ENCODE measurements at places on chromosomes 11 and 22.
A peak's percentile ranks its signal among the peaks of the same experiment; 100 is the strongest.

GRCh38 chr11:128694618-128695481 is 978 bp downstream of the FLI1 start:
- peaks cover 12% of the 10 kb centered on the region for H3K4me1 ChIP-seq
- H3K27me3 ChIP-seq: peaks cover 9% of the 10 kb centered on the region
- peak; percentile 64 for DNase-seq
- peak overlapping the region; percentile 75 for H3K27ac ChIP-seq
- H3K4me3 ChIP-seq: peak overlapping the region; percentile 74

GRCh38 chr11:128803011-128803410 is 64.1 kb downstream of the KCNJ1 start:
- H3K4me3 ChIP-seq: no peak overlapping the region
- no peak for DNase-seq
- H3K36me3 ChIP-seq: peaks cover 9% of the 10 kb centered on the region
- no peaks in the 10 kb centered on the region for H3K4me1 ChIP-seq
- H3K27ac ChIP-seq: no peak overlapping the region

DNA sequence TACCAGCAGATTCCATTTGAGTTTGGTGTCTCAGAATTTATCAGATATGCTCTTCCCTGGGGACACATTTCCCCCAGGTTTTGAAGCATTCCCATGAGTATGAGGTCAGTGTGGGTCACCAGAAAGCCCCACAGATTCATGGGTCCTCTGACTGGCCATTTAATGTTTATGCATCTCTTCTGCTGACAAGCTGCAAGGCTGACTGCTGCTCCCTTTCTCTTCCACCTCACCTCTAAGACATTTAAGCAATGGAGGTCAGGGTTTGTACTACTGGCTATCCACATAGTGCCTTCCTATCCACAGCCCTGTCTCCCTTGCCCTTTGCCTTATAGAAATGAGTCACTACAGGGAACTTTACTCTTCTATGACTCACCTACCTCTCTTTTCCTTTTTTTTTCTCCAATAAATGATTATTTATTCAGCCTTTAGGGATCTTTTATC is 106.0 kb upstream of the TIMP3 start:
- no peak for DNase-seq
- H3K4me3 ChIP-seq: no peak overlapping the region
- no peaks in the 10 kb centered on the region for H3K36me3 ChIP-seq
- no peak overlapping the region for H3K27ac ChIP-seq

DNA sequence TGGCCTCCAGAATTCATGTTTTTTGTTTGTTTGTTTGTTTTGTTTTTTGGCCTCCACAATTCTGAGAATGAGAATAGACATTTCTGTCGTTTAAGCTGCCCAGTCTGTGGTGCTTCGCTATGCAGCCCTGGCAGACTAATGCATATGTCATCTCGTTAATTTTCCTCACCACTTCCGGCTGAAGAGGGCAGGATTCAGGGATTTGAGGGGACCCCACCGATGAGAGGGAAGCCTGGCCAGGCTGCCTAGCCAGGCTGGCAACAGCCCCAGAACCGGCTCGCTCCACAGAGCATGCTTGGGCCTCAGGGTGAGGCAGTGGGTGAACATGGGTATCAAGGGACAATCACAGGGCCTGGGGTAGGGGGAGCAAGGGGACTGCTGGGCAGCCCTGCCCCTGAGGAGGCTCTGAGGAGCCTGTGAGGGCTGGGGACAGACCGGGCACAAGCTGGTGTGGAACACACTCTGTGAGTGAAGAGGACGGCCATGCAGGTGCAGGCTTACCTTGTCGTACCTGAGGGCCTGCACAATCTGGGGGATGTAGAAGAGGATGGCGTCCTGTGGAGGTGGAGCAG is 47.8 kb upstream of the SERPIND1 start:
- no peaks in the 10 kb centered on the region for H3K27me3 ChIP-seq
- no peak overlapping the region for H3K27ac ChIP-seq
- DNase-seq: no peak

GRCh38 chr22:26389125-26389524 is 39.9 kb upstream of the ASPHD2 start:
- no peaks in the 10 kb centered on the region for H3K27me3 ChIP-seq
- H3K36me3 ChIP-seq: no peaks in the 10 kb centered on the region
- DNase-seq: no peak
- no peaks in the 10 kb centered on the region for H3K4me1 ChIP-seq
- H3K4me3 ChIP-seq: no peak overlapping the region
- no peak overlapping the region for H3K27ac ChIP-seq

DNA sequence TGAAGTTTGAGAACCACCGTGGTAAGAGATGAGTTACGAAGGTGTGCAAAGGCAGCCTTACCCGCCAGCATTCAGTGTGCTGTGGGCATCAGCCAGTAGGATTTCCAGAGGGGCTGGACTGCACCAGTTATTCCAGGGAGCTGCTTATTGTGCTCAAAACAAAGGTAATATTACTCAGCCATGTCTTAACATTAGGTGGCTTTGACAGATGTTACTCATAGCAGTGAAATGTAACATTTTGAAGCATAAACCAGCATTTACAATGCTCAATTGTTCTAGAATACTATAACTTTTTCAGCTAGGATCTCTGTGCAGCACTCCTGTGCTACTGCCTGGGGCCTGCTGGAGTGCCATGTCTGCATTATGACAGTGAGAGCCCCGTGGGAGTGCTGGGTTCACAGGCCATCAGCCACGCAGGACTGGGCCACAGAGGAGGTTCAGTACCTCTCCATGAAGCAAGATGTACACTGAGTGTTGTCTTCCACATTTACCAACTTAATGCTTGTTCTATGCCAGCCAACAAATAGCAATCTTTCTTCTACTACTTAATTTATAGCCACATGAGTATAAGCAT is 238.1 kb downstream of the CADM1 start:
- H3K4me1 ChIP-seq: peaks cover 19% of the 10 kb centered on the region
- no peak overlapping the region for H3K4me3 ChIP-seq
- DNase-seq: no peak
- no peak overlapping the region for H3K27ac ChIP-seq
- H3K36me3 ChIP-seq: no peaks in the 10 kb centered on the region
- H3K27me3 ChIP-seq: no peaks in the 10 kb centered on the region

- no peaks in the 10 kb centered on the region for H3K36me3 ChIP-seq
- no peak for DNase-seq
- H3K27me3 ChIP-seq: no peaks in the 10 kb centered on the region
- H3K27ac ChIP-seq: peak overlapping the region; percentile 26
These were observed 29.8 kb downstream of the SGSM3 start for GRCh38 chr22:40400159-40400558.

- H3K4me3 ChIP-seq: no peak overlapping the region
- H3K27ac ChIP-seq: no peak overlapping the region
- no peaks in the 10 kb centered on the region for H3K27me3 ChIP-seq
- H3K4me1 ChIP-seq: no peaks in the 10 kb centered on the region
- no peak for DNase-seq
- peaks cover 3% of the 10 kb centered on the region for H3K36me3 ChIP-seq
These were observed 62.7 kb downstream of the DBX1 start for GRCh38 chr11:20097319-20098221.

DNA sequence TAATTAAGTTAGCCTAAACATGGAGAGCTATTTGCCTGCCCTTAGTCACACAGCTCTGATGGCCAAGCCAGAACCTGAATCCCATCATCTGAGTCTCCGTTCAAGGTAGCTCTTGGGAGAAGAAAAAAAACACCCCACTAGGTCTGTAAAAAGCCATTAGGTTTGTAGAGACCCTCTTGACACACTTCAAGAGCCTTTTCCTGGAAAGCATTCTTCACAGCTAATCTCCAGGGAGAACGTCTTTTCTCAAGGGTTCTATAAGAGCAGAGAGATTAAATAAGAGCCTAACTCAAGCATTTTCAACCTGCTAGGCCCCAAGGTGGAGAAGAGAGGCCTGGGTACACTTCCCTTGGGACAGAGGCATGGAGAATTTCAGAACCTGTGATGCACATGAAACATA is 61.6 kb upstream of the NAV2 start:
- DNase-seq: no peak
- H3K4me3 ChIP-seq: no peak overlapping the region
- no peaks in the 10 kb centered on the region for H3K36me3 ChIP-seq
- no peaks in the 10 kb centered on the region for H3K27me3 ChIP-seq
- no peaks in the 10 kb centered on the region for H3K4me1 ChIP-seq

- H3K27ac ChIP-seq: no peak overlapping the region
- no peak overlapping the region for H3K4me3 ChIP-seq
- H3K27me3 ChIP-seq: no peaks in the 10 kb centered on the region
- H3K36me3 ChIP-seq: no peaks in the 10 kb centered on the region
- no peaks in the 10 kb centered on the region for H3K4me1 ChIP-seq
These were observed 4.2 kb upstream of the OSM start for GRCh38 chr22:30270832-30271231.

GRCh38 chr22:44133901-44134571 is 46.7 kb upstream of the PARVG start:
- H3K27ac ChIP-seq: no peak overlapping the region
- no peaks in the 10 kb centered on the region for H3K27me3 ChIP-seq
- no peak overlapping the region for H3K4me3 ChIP-seq
- DNase-seq: peak; percentile 77

DNA sequence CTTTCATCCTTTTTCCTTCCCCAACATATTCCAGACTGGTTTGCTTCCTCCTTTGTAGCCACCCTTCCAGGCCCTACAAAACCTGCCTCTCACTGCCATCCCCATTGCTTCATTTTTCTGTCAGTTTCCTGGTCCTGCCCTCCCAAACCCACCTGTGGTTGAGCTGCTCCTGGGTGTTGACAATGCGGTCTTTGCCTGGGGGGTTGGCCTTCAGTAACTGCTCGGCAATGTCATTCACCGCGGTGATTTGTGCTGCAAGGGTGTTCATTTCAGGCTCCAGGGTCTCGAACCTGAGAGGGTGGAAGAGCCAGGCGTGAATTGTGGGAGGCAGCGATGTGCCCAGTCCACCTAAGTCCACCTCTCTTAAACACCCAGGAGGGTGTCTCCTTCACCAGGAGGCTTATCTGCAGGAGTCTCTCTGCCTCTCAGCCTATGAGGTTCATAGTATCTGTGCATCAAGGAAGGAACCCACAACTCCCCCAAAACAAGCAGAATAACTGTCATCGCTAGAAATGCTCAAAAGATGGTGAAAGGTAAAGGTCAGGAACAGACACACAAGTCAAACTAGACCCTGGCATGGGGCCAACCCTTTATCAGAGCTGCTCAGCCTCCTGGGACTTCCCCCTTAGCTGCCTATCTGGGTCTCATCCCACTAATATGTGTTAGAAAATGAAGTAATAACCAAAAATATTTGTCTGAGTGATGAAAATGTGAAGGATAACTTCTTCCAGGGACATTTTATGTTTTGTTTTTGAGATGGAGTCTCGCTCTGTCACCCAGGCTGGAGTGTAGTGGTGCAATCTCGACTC is 23.9 kb upstream of the RBM4B start:
- no peaks in the 10 kb centered on the region for H3K36me3 ChIP-seq
- H3K27ac ChIP-seq: no peak overlapping the region
- H3K4me1 ChIP-seq: no peaks in the 10 kb centered on the region
- H3K27me3 ChIP-seq: no peaks in the 10 kb centered on the region
- DNase-seq: no peak

- H3K27ac ChIP-seq: no peak overlapping the region
- H3K4me1 ChIP-seq: no peaks in the 10 kb centered on the region
These were observed 38.7 kb downstream of the GLYAT start for GRCh38 chr11:58693026-58693425.

Measured in psoas muscle (tissue), 8 donors.